Lung (tissue), 17 donors: ENCODE measurements at places on chromosomes 5 and 9.

GRCh38 chr5:90941002-90941720 lies 382.6 kb downstream of the ADGRV1 start:
- no peak for DNase-seq

DNA sequence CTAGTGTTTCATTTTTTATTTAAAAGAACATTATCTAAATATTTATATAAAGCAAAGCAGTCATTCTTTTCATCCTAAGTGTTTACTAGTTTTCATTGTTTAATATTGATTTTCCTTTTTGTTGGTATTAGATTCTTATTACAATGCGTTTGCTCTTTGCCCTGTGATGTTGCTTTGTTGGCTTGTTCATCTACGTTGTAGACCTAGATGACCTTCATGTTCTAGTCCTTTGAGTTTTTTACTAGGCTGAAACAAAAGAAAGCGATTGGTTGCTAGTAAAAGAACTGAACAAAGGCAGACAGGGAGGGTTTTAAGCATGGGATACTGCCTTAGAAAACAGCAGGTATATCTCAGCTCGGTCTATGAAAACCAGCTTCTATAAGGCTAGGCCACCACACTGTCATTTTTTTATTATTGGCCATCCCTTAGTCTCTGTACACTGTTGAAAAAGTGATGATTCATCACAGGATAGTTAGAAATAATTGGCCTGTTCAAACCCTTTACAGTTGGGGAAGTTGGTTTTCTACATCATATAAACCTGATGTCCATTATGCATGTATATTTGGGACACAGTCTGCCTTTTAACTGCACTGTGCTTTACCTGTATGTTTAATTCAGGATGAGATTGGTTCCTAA lies 119.0 kb downstream of the ZCCHC7 start:
- DNase-seq: no peak

DNA sequence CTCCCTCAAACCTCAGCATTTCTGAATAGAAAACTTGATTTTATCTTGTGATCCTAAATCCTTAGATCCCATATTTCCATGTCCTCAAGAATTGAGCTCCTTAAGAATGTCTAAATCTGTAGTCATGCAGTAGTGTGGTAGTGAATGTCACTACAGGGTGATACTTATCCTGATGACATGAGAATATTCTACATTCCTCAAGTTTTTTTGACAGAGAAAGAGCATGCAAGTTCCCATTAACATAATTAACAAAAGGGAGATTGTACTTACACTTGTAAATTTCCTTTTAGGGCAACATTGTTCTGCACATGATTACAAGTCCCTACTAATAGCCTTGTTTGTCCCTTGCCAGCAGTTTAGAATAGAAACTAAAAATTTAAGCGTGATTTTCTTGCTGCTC lies 352.3 kb downstream of the PTPRD start:
- no peak for DNase-seq

- peak; percentile 84 for DNase-seq
Observed at GRCh38 chr5:10563945-10564837, at the start of gene ANKRD33B. ANKRD33B (plus strand) TSS chr5:10564070; CDS start chr5:10564468, 398 bp downstream.

DNA sequence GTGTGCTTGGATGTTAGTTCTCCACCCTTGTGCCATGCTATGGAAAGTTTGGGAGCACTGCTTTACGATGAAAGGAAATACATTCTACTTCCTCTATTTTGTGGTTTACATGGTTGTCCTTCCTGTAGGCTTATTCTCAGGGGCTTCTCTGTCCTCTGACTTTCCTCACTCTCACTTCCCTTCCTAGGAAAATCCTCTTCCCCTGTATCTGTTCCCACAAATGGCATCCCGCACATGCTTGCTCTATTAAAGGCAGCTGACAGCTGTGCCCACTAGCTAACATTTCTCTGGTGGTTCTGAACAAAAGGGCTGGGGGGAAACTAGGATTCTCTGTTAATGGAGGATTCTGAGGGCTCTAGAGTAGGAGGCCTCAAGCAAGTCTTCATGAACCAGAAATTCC lies 52.4 kb downstream of the FAM170A start:
- peak; percentile 2 for DNase-seq

- no peak for DNase-seq
Observed at GRCh38 chr9:21710548-21711191, 91.8 kb upstream of the MTAP start.

DNA sequence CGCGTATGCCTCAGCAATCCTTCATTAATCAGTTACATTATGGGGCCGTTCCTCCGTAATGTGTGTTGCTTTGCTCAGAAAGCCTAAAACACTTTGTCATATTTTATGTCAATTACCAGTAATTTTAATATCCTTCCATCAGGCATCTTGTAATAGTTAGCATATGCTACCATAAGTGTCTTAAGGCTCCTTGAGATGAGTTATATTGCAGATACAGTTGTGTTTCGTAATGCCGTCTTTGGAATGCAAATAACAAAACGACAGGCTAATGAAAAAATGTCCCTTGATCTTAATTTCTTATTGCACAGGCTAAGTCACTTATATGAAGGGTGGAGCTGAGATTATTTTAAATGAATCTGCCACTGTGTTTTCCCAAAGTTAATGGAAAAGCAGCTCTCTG lies 50.5 kb downstream of the TBCA start:
- no peak for DNase-seq

- no peak for DNase-seq
Observed at GRCh38 chr5:63032343-63032742, 453.7 kb downstream of the LRRC70 start.

DNA sequence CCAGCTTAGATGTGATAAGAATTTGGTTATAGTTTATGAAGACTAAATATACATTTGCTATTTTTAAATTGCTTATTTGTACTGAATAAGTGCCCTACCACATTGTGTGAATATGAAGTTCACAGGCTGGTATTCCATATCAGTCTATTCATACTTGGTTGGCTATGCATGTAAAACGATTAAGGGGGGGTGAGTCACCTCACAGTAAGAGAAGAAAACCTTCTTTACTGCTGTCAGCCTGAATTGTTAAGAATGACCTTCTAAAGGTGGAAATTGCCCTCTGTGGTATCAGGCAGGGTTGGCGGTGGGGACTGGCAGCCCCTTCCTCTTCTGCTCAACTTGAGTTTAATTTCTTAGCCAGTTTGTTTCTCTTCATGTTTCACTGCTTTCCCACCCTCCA lies 127.0 kb upstream of the RPS23 start:
- no peak for DNase-seq

- no peak for DNase-seq
Observed at GRCh38 chr9:27600256-27600655, 27.0 kb upstream of the C9orf72 start.

- no peak for DNase-seq
Observed at GRCh38 chr5:172664018-172664417, 23.0 kb downstream of the NEURL1B start.

DNA sequence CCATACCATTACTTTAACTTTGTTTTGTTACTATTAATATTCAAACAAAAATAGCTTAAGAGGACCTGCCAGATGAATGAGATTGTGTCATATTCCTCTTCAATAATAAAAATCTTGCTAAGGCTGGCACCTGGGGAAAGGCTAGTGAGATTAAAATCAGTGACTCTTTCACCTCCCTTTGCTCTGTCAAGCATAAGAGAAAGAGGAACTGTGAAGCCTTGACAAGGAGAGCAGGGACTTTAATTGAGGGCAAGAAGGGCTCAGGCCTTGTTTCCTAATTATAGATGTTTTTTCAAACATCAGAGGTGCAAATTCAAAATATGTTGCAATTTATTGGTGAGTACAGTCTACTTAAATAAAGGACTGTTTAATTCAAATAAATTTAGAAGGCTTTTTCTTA lies 91.7 kb downstream of the SPATA31D1 start:
- DNase-seq: no peak

GRCh38 chr9:76369583-76369982 lies 24.6 kb downstream of the RFK start:
- peak; percentile 83 for DNase-seq

DNA sequence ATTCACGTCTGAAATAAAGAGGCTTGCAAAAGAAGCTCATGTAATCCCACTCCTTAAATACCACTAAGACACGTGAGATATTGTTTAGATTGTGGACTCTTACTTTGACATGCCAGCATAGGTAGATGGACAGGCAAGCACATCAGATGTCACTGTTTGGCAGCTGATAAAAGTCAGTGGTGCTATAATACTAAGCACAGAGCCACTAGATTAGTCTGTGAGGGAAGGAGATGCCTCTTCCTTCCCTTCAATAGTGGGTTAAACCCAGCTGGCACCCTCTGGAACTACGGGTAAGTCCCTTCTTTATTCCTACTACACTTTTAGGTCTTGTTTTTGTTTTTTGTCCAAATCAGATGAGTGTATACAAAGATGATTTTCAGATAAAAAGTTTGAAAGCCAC lies at the start of gene MYOT:
Gene MYOT (plus strand): TSS at position 197 of the 400 bp plus-strand sequence. CDS start 2,792 bp downstream, outside the sequence.
- DNase-seq: no peak

GRCh38 chr9:7811677-7812076 lies 12.1 kb upstream of the DMAC1 start:
- no peak for DNase-seq

- DNase-seq: no peak
Observed at GRCh38 chr5:112931473-112931872, 9.4 kb upstream of the REEP5 start.

DNA sequence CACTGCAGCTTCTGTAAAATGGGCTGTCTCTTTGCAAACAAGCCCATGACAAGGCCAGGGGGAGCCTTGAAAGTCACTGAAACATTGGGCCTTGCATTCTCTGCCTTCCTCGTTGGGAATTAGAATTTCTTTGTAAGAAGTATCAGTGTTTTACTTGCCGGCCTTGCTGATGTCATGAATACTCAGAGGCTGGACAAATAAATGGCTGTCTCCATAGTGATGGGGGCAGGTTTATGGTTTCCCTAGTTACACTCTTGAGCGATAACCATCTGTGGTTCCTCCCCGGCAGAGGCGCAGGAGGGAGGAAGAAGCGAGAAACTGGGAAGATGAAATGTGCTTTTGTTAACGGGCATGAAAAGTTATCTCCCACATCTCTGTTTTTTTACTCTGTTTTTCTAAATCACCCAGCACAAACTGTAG lies 272.7 kb upstream of the PANK3 start:
- DNase-seq: peak; percentile 41

GRCh38 chr9:37417857-37418618 lies 4.5 kb upstream of the GRHPR start:
- no peak for DNase-seq

DNA sequence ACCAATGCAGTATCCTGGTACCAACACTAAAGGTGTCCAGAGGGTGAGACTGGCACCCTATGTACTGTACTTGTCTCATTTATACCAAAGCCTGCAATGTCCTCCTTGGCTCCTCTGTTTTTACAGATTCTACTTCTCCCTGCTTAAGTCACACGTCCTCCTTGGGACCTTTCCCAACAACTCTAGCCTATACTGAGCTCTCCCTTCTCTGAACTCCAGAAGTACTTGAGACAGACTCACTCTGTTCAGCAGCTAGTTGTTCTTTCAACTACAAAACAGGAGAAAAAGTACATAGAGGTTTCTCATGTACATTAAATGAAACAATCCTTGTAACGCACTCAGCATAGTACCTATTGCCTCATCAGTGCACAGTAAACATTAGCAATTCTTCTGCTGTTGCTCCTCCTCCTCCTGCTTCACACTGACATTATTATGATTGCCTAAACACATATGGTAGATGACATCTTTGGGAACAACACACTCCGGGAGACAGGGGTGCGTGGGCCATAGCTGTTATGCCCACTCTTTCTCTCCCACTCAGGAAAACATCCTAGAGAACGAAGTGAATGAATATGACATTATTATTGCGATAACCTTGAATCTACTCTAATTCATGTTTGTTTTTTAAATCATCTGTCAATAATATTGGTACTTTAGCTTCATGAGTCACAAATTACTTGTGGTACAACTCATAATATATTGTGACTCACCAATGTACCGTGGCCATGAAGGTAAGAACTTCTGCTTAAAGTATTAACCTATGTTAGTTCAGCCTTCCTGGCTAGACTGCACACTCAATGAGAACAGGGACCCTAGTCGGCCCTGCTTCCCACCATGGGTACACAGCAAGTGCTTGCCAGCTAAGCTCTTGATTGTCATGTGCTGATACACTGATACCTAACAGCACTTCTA lies 180.3 kb upstream of the ADRA1B start:
- no peak for DNase-seq

- peak; percentile 68 for DNase-seq
Observed at GRCh38 chr5:78638423-78638822, 10.1 kb downstream of the LHFPL2 start.

GRCh38 chr9:134536101-134536900 lies 105.3 kb upstream of the COL5A1 start:
- DNase-seq: no peak

DNA sequence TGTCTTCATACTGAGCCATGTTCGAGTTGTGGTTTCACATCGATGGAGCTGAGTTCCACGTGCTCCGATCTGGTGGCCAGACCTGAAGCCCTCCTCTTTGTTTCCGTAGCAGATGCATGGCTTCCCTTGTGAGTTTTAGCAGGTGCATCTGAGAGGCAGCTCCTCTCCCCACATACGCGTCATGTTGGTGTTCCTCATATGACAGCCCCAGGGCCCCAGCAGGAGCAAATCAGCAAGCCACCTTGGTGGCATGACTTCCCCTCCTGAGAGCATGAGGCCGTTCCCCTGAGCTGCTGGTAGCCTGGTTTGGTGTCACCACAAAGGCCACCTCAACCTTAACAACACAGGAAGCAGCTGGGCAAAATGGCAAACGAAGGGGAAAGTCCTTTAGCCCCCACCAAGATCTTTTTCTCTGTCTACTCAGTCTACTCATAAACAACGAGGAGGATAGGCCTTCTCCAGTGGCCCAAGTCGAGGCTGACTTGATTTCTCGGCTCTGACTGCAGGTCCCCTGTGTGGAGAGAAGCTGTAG lies 5.9 kb downstream of the CYFIP2 start:
- DNase-seq: no peak

DNA sequence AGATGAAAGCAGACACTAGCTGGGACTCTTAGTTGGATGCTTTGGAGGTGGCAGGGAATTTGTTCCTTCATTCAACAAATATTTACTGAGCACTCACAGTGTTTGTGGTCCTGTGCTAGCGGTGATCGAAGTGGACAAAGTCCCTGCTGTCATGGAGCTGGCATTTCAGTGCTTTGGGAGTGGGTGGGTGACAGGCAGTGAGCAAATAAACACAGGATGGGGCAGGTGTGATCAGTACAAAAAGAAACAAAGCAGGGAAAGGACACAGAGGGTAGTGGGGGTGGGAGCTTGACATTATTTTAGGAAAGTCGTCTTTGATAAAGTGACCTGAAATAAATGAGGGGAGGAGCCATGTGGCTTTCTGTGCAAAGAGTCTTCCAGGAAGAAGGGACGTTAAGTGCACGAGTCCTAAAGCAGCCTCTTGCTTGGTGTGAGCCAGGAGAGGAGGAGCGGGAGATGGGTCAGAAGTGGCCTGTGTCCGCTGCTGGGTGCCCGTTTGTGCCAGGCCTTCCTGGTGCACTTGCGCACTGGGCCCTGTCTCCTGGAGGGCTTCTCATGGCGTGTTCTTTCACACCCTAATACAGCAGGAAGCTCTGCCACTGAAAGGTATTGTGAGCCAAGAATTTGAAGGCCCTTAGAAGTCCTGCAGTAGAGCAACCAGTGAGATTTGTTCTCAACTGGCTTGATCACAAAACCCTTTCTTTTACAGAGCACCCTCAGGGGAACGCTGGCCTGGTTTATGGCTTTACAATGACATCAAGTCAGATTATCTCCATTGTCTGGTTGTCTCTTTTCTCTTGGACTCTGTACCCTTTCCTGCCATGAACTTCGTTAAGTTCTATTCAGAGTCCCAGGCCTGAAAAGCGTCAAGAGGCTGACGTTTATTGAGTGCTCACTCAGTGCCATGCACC lies 14.8 kb downstream of the NDST1 start:
- DNase-seq: no peak

GRCh38 chr9:113247640-113248039 lies 26.3 kb downstream of the SLC31A1 start:
- DNase-seq: no peak
